CD4-positive, alpha-beta T cell treated with Interleukin-17A for 1 hour (primary cell): ENCODE measurements at places on chromosomes 5 and 9.

- no peak for DNase-seq
These were observed 116.9 kb downstream of the DENND1A start for GRCh38 chr9:123812984-123813383.

GRCh38 chr9:126791406-126792230 is 13.2 kb upstream of the ZBTB43 start:
- DNase-seq, result no peak

- DNase-seq, result no peak
These were observed 28.2 kb downstream of the LPCAT1 start for GRCh38 chr5:1495525-1495897.

GRCh38 chr5:178460174-178460573 is 130.0 kb downstream of the COL23A1 start:
- DNase-seq, result no peak

- DNase-seq, result no peak
These were observed 105.6 kb downstream of the PPP2R2B start for GRCh38 chr5:146772881-146773466.

GRCh38 chr9:136623842-136624183 is 38.9 kb upstream of the EGFL7 start:
- no peak for DNase-seq
